ENCODE measurements at places on chromosomes 4 and X.

DNA sequence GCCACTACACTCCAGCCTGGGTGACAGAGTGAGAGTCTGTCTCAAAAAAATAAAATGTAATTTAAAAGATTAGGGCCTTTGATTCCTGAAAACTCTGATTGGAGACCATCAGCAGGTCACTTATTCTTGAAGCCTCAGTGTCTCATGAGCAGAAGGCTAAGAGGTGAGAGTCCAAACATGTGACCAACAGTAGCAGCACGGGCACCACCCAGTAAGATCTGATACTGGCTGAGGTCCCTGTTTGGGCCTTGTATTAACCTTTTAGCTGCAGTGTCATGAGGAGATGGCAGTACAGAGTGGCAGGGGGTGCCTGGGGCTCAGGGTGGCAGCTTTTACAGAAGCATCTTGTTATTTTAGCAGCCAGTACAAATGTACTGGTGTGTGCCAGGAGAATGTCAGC, 89.3 kb downstream of the FHDC1 start:
- DNase-seq: no peak

GRCh38 chr4:140930011-140930410, 173.8 kb upstream of the TBC1D9 start:
- no peak for DNase-seq

DNA sequence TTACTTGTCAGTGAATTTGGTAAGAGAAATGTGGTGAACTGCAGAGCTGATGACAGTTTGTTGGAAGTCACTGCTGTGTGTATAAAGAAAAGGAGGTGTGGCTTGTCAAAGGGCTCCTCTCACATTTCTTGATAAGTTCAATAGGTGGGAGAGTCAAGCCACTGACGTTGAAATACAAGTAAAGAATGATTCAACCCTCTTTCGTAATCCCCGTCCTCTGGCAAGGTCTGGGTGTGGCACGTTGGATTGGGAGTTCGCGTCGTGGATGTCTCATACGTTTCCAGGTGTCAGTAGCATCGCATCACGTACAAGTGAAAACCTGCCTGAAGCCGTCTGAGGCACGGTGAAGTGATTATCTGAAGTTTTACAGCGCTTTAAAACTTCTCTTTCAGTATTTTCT, 76.4 kb downstream of the EGF start:
- DNase-seq: no peak

- no peak for DNase-seq
These were observed 211.0 kb downstream of the KCTD8 start for GRCh38 chr4:44237643-44238042.

All from NCI-H2081 treated with DMSO at 0.1 percent for 48 hours (cell line).